ENCODE measurements at places on chromosomes 6 and 20.
A peak's percentile ranks its signal among the peaks of the same experiment; 100 is the strongest.

DNA sequence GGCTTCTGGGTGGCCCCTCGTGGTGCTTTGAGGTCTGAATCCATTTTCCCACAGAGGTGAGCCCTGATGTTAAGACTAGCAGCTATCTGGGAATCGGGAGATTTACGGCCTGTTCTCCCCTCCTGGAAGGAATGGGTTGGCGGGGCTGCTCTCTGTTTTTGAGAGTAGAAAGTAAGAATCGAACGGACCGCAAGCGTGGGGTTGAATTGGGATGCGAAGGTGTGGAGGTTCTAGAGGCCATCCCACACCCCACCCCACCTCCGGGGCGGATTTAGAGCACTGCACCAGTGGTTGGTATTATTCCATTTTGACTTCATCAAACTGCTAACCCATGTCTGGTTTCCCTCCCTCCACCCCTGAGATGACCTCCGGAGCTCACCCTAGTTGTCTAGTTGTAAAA, 11.5 kb downstream of the PYGB start:
- DNase-seq, result no peak

GRCh38 chr20:7113577-7114466, 346.3 kb downstream of the BMP2 start:
- peak; percentile 52 for DNase-seq

- no peak for DNase-seq
These were observed 41.8 kb upstream of the MTRF1L start for GRCh38 chr6:153044295-153044694.

DNA sequence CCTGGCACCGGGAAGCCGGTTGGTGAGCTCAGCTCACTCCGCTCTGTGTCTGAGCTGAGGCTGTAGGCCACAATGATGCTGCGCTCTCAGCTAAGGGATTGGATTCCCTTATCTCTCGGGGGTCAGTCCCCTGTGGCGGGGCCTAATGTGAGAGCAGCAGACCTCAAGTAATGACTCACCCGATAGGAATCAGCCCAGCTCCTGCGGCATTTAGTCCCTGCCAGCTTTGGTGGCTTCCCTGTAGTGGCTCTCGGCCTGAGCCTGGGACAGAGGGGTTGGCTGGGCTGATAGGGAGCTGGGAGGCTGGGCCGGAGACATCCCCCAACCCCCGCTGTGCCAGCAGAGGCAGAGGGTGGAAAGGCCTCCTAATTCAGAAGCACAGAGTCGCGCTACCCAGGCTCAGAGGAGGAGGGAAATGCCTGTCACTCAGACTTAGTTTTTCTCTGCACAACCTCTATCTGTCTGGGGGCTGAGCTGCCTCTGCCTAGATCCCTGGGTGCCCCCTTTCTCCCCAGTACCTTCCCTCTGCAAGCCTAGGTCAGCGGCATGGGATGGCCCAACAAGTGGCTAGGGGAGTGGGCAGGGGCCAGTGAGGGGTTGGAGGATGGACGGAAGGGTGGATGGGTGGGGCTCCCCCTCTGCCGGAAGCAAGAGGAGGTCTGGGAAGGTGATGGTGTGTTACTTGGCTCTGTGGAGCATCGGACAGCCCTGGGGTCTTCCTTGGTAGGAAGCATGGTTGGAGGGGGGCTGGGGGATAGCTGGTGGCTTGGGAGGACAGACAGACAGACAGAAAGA, 92.2 kb downstream of the CDH22 start:
- DNase-seq, result no peak

GRCh38 chr6:149890629-149891045, 7.3 kb downstream of the RAET1E start:
- no peak for DNase-seq

All from Ammon's horn (tissue), 1 donor.